ENCODE measurements at places on chromosomes 11 and 22. TPM values are rescaled to one million over a fixed set of nuclear protein-coding genes. Genes with fewer than 3 reads are reported as not detected.

DUSP8 gene
- total RNA-seq: 31.8 TPM

CBY1 gene
- total RNA-seq: 15.0 TPM

STK33 gene
- 5.6 TPM for total RNA-seq

OR51B2 gene
- total RNA-seq: not detected

MPZL2 gene
- total RNA-seq: 86.5 TPM

RFPL1 gene
- not detected for total RNA-seq

RBFOX2 gene
- total RNA-seq: 61.1 TPM

CEP126 gene
- 5.1 TPM for total RNA-seq

WBP2NL gene
- total RNA-seq: 12.0 TPM

ACTN3 gene
- total RNA-seq: not detected

CALCA gene
- total RNA-seq: not detected

ADORA2A gene
- 3.0 TPM for total RNA-seq

SPTY2D1 gene
- total RNA-seq: 16.3 TPM

SCUBE2 gene
- 20.0 TPM for total RNA-seq

PTH gene
- total RNA-seq: not detected

FOLR2 gene
- 8.6 TPM for total RNA-seq
